Suppressor macrophage treated with lipopolysaccharide for 1 hour (primary cell): ENCODE measurements at places on chromosomes 16 and 17.

DNA sequence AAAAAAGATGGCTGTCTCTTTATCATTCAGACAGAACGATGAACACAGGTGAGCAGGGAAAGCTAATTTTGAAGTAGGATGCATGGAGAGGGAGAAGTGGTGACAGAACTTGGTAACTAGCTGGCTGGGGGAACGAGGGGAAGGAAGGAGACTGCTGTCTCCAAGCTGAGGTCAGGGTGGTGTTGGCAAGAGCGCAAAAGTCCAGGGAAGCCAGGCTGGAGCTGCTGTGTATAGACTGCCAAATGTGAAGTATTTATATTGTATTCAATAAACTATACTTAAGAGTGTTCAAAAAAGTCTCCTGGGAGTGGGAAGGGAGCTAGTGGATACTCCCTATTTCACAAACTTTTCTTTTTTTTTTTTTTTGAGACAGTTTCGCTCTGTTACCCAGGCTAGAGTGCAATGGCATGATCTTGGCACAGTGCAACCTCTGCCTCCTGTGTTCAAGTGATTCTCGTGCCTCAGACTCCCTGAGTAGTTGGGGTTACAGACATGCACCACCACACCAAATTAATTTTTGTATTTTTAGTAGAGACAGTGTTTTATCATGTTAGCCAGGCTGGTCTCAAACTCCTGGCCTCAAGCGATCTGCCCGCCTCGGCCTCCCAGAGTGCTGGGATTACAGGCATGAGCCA lies 8.2 kb downstream of the TMEM106A start:
- no peak for DNase-seq

GRCh38 chr17:50046179-50046578 lies 9.7 kb upstream of the ITGA3 start:
- DNase-seq, result no peak

DNA sequence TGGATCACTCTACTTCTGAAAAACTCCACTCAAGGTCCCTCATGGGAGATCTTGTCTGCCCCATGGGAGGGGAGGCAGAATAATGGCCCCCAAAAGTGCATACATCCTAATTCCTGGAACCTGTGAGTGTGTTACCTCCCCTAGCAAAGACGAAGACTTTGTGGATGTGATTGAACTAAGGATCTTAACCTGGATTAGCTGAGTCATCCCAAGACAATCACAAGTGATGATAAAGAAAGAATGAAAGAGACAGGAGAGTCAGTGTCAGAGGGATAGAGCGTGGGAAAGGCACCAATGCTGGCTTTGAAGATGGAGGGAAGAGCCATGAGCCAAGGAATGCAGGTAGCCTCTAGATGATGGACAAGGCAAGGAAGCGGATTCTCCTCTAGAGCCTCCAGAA lies 374.7 kb upstream of the DYNLRB2 start:
- no peak for DNase-seq

- no peak for DNase-seq
Observed at GRCh38 chr16:16997349-16997748, 473.4 kb downstream of the XYLT1 start.

DNA sequence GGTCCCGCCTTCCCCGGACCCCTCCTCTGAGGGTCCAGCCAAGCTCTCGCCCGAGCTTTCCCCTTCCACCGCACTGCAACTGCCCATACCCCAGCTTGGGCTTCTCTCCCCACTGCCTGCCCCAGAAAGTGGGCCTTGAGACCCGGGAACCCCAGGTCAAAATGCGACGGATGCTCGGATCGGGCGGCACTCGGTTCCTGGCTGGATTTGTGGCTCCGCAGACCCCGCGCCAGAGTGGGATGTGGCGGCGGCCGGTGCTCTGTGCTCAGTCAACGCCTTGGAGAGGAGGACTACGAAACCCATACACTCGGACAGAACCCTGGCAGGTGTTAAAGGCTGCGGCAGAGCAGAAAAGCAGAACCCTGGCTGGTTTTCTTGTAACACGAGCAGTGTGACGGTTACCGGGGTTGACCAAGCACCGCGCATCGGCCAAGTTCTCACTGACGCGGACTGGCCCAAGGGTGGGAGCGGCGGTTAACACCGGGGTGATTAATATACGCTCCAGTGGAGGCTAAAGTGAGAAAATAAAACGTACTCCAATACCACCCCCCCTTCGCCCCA lies 885 bp upstream of the SLFN13 start:
- peak; percentile 28 for DNase-seq

GRCh38 chr17:45258981-45259380 lies 2.9 kb downstream of the SPATA32 start:
- peak; percentile 81 for DNase-seq

DNA sequence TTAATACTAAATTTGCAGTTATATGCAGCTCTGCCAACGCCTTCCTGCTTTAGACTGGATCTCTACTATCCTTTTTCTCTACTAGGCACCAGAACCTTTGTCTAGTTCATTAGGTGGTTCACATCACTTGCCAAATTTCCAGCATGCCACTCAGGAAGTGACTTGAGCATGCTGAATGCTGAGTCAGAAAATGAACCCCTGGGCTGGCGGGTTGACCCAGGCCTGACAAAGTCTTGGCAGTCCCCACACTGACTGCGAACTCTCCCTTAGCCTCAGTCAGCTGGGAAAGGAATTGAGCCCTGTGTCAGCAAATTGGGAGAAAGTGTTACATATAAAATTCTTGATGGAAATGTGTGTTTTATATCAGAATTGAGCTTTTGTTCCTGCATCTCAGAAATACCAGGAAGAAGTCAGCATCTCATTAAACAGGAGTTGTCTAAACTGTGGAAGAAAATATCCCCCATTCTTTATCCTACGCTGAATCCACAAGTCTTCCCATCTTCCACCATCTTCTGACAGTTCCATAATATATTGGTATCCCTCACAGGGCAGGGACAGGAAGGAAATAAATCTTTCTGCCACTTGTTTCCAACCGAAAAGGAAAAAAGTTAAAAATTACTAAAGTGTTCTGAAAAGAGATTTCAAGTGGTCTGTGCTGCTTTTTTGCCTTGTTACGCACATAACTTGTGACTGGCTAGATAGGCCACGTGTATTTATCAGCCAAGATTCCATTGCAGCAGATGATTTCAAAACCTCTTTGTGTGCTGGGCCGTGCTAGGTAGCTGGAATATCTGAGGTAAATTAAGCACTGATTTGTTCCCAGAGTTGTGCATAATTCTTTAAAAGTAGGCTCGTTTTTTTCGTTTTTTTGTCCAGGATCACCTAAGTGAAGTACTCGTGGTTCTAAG lies 16.7 kb upstream of the SLC12A3 start:
- peak; percentile 63 for DNase-seq

DNA sequence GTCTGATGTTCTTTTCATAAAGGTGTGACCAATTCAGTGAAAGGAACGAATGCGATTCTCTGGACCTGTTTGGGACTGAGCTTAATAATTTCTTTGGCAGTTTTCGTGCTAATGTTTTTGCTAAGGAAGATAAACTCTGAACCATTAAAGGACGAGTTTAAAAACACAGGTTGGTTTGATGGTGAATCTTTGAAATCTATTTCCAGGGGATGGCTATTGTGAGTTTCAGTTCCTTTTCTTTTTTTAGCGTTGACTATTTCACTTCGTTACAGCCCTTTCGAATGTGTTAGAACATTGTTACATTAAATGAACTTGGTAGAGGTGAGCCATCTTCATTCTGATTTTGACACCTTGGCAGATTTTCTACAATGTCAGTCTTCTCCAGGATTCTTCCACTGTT lies 1.2 kb downstream of the TNFRSF17 start:
- no peak for DNase-seq

GRCh38 chr16:50458667-50459495 lies 89.3 kb upstream of the NKD1 start:
- DNase-seq, result no peak

GRCh38 chr16:21236831-21237230 lies 3.3 kb downstream of the ANKS4B start:
- DNase-seq, result no peak

DNA sequence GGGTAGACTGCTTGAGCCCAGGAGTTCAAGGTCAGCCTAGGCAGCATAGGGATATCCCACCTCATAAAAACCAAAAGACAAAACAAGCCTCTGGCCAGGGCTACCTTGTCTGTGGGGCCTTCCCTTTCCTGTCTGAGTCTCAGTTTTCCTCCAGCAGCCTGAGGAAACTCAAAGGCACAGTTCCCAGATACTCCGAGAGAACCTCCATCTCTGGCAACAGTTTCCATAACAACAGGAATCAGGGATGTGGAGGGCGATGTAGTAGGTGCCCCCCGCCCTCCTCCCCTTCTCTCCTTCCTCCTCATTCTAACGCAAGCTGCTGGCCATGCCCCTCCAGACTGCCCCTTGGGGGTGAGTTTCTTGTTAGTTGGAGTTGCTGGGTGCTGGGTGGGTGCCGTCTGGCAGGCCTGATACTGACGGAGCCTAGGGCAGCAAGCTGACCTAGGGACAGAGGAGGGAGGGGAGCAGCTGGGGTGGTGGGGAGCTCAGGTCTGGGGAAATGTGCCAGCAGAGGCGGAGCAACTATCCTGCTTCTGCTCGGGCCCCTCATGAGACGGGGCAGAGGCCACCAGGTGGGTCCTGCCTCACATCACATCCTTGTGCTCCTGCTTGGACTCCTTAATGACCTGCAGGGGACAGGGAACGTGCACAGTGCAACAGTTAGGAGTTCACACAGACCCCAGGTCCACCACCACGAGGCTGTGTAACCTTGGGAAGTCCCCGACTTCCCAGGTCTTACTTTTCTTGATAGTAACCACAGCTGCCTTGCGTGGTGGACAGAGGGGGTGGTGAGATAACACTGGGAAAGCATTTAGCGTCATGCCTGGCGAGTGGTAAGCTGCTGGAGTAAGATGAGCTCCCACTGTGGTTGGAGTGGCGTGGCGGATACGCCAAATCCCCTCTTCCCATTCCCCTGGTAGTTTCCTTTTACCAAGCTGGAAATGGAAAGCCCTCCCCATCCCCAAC lies 7.8 kb upstream of the EFTUD2 start:
- DNase-seq, result no peak

DNA sequence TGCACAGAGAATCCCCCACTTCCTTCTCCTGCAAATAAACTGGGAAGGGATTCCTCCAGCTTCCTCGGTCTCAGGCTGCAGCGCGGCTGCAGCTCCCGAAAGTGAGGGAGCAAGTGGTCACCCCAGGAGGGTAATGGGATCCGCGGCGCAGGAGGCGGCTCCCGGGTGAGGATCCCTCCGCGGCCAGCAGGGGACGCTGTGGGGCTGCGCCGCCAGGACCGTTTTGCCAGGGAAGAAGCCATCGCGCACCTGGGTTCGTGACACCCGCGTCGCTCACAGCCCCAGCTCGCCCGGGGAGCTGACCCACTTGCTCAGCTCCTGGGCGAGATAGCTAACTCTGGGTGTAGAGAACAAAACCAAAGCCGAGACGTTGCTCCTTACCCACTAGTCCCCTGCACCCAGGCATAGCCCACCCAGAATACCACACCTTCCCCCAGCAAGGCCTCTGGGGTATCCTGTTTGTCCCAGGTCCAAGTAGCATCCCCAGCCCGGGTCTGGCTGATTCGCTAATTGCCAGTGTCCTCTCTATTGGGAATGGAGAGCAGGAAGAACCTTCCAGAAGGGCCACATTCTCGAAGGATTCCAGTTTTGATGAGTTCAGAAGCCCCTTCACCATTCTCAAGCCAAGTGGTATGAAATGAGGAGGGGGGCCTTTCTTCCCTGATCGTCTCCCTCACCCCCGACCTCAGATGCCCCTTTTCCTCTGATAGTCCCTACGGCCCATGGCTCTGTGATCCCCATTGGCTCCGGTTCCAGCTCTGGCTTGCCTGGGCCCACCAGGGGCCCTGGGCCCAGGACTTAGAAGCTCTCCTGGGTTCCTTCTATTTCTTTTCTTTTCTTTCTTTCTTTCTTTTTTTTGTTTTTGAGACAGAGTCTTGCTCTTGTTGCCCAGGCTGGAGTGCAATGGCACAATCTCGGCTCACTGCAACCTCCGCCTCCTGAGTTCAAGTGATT lies 14.1 kb downstream of the CYGB start:
- peak; percentile 86 for DNase-seq

DNA sequence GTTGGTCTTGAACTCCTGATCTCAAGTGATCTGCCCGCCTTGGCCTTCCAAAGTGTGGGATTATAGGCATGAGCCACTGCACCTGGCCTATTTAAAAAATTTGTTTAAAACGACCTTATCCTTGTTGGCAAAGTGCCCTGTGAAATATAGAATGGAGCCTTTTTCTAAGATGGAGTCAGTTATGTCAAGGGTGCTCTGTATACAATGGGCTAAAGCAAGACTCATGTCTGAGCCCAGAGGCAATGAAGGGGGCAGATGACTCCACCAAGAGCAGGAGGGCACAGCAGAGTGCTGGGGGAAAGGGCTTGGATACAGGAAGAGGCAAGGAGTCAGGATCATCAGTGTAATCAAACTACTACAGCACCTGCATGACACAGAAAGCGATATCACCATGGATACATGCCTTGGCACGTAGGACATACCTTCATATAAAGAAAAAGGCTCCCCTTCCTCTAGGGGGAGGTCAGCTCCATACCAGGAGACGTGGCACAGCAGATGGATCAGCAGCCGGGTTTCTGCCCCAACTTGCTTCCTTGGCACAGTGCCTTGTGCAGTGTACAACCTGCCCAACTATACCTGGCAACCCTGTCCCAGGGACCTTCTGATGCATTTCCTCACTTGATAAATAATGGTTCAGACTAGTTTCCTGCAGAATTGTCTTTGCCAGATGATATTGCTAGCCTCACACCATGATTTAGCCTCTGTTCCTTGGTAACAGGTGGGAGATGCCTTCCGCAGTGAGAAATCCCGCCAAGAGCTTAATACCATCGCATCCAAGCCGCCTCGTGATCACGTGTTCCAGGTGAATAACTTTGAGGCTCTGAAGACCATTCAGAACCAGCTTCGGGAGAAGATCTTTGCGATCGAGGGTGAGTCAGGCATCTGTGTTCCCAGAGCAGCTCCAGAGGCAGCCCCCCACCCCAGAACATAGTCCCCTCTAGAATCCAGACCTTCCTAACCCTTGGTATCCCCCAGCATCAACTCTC lies 15.3 kb downstream of the ITGAM start:
- DNase-seq, result no peak

DNA sequence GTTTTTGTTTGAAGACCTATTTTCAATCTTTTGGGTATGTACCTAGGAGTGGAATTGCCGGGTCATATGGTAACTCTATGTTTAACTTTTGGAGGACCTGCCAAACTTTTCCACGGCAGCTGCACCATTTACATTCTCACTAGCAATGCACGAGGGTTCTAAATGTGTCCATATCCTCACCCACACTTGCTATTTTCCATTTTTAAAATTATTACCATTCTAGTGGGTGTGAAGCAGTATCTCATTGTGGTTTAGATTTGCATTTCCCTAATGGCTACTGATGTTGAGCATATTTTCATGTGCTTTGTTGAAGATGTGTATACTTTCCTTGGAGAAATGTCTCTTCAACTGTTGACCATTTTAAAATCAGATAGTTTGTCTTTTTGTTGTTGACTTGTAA lies 60.3 kb upstream of the HAPSTR1 start:
- DNase-seq, result no peak

DNA sequence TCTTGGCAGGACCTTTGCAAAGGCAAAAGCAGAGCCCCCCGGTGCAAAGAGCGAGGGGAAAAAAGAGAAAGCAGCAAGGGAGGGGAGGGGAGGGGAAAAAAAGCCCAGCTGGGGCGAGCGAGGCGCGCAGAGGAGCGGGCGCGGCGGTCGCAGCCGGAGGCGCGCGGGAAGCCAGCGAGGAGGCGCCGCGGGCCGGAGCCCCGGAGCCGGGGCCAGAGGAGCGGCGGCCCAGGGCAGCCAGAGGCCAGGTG lies 129 bp downstream of the IRX5 start:
- no peak for DNase-seq
